ENCODE measurements at places on chromosomes 7 and 10. TPM values are rescaled to one million over a fixed set of nuclear protein-coding genes. Genes with fewer than 3 reads are reported as not detected.

DNA sequence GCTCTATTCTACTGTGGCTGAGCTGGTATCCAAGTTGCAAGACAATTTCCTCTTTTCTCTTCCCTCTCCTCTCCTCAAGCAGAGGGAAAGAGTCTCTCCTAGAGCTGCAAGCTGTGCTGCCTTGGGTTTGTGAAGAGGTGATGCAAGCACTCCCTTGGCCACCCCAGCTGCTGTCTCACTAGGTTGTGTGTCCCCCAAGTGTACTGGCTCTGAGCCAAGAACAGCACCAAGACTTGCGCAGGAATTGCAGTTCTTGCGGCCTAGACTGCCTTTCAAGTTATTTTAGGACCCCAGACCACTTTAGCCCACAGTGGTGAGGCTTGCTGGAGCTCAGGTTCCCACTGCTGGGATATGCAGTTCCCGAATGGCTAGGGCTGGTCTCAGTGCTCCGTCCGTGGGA, 411.6 kb downstream of the DPP6 start:
- no peak for DNase-seq

AGBL3 gene
- 2.2 TPM for total RNA-seq

SLC29A3 gene
- 1.8 TPM for total RNA-seq

PIK3CG gene
- 2.5 TPM for total RNA-seq

All from Right ventricle myocardium inferior (tissue), 1 donor.